Kidney (tissue), 22 donors: ENCODE measurements at places on chromosomes 6 and 20. TPM values are rescaled to one million over a fixed set of nuclear protein-coding genes. Genes with fewer than 3 reads are reported as not detected.

DNA sequence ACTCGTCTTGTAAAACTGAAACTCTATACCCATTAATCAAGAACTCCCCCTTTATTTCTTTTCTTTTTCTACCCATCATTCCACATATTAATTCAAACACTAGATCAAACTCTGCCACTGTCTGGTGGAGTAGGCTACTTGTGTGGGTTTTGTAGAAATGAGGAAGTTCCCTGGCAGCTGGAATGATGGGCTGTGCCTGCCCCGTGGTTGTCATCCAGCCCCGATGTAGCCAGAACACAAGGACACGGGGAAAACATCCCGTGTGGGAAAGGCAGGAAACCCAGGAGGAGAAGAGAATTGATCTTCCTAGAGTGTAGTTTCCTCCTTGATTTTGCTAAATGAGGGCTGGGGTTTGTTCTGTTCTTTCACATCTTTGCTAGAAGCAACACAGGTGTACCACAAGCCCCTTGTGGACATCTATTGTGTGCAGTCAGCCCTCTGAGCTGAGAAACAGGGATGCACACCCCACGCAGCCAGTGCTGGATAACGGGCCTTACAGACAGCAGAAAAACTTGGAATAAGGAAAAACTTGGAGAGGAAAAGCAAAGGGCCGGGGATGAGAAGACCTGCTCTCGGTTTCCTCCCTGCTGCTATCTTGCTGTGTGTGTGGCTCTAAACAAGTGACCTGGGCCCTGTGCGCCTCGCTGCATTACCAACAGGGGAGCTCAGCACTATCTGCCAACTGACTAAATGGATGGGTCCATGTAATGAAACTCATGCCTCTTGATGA lies 88.0 kb downstream of the SCML4 start:
- no peak for DNase-seq

The SLC26A8 gene
- 0.22 TPM for total RNA-seq

GRCh38 chr6:159012201-159012600 lies 12.2 kb upstream of the RSPH3 start:
- no peak for DNase-seq

DNA sequence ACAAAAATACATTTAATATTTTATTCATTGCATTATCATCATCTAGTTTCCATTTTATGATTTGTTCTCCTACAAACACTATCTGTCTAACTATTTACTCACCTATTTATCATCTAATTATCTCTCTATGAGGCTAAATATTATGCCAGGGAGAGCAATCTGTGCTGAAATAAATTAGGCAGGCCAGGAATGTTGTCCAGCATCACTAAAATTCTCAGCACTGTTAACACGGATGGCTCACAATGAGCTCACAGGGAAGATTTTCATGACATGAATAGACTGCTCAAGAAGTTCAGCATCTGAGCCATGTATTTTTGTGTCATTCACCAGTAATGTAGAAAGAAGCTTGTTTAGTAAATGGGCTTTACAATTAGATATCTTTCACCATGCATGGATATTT lies 1277.2 kb downstream of the GRIK2 start:
- DNase-seq = no peak

GRCh38 chr20:49171909-49172308 lies 16.2 kb downstream of the STAU1 start:
- DNase-seq = no peak

- DNase-seq = no peak
These were observed 535.4 kb downstream of the HACE1 start for GRCh38 chr6:104324301-104324700.

- no peak for DNase-seq
These were observed 29.3 kb downstream of the CHRNA4 start for GRCh38 chr20:63331741-63332400.

DNA sequence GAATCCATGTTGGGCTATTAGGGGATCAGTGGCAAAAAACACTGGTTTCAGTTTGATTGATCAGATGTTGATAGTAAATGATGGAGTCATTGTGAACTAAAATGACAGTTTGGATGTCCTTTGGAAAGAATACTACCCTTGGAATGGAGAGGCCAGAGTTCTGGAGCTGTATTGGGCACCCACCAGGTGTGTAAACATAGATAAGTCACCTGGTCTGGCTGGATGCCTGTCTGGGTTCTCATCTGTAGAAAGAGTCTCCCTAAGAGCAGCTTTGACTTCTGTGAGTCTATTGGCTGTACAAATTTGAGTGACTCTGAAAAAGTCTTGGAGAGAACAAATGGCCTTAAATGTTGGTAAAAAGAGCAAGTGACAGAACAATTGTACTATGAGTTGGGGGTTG lies 115.0 kb downstream of the SCP2D1 start:
- DNase-seq = no peak

The ACOT13 gene
- total RNA-seq = 15.3 TPM

The C6orf132 gene
- total RNA-seq = 42.7 TPM

DNA sequence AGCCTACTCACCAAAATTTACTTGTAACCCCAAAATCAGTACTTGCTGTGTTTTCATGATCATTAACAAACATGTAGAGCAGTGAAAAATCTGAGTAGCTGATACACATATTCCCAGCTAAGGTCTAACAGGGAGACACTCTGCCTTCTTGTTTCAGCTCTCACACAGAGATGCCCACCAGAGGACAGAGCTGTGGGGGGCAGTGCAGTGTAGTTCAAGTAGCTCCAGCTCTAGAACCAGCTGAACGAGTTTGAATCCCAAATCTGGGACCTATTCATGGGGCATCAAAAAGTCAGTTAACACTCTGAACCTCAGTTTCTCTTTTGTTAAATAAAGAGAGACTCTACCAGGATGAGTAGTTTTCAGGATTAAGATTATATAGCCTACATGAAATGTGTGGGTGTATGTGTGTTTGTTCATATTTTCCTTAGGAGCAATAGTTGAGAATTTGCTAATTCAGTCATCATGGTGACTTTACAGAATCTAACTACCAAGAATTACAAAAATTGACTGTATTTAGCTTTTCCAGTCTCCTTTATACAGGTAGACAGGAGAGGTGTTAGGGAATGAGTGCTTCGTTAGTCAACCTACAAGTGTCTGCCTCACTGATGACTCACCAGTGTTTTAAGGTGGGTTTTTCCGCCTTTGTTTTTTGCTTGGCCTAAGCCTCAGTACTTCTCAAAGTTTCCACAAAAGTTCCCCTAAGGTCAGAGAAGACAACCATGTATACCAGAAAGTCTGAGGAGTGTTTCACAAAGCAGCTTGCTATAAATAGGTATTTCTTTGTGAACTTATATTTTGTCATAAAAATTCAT lies 164.0 kb upstream of the RUNX2 start:
- no peak for DNase-seq

The MYLK2 gene
- not detected for total RNA-seq

GRCh38 chr6:167988154-167988495 lies 9.3 kb upstream of the KIF25 start:
- no peak for DNase-seq

DNA sequence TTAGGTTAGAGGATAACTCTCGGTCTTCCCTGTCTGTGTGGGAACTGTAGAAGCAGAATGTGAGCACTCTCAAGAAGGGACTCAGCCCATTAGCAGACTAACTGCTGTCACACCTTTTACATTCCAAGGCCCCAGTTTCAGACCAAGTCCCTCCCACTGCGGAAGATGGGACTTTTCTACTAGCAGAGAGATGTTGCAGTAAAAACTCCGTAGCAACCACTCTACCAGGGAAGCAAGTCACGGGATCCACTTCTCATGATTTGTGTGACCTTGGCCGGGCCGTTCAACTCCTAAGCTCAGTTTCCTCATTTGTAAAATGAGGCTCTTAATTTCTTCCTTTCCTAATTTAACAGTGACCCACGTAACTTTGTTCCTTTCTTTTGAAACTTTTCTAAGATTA lies 77.1 kb upstream of the SLC4A11 start:
- no peak for DNase-seq

The TINAG gene
- total RNA-seq = 22.1 TPM

DNA sequence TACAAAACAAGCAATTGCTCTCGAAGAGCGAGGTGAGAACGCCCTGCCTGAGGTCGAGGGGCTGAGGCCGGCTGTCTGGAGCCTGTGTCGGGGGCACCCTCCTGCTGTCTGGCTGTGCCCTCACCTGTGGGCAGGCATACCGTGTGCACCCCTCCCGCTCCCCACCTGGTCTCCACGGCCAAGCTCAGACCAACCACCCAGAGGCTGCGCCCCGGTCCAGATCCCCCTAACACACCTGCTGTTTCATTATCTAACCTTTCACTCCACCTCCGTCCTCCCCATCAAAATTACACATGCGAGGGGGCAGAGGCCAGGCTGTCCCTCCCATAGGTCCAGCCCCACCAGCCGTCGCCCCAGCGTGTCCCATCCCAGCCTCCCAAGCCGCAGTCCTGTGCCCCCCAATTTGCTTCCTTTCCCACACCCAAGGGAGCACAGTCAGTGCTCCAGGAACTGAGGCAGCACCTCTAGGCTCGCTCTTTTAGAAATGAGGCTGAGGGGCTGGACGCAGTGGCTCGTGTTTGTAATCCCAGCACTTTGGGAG lies 35.2 kb downstream of the NTSR1 start:
- no peak for DNase-seq

DNA sequence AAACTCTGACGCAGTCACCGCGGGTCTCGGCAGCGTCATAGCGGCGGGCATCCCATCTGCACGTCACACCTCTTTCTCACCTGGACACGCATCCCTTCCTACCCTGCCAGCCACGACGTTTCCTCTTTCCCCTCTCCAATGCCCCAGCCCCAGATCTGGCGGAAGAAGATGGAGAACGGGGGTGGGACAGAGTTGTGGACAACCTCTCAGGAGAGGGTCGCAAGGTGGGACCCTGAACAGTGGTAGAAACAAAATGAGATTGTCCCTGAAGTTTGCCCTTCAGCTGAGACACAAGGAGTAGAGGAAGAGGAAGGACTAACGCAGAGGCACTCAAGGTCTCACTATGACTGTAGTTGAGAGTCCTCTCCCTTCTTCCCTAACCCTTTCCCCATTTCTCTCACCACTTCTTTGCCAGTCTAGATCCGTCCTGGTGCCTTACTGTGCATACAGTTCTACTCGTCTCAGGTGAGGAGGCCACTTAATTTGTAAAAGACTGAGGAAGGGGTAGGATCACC lies 562 bp downstream of the TRIM39 start:
- no peak for DNase-seq

DNA sequence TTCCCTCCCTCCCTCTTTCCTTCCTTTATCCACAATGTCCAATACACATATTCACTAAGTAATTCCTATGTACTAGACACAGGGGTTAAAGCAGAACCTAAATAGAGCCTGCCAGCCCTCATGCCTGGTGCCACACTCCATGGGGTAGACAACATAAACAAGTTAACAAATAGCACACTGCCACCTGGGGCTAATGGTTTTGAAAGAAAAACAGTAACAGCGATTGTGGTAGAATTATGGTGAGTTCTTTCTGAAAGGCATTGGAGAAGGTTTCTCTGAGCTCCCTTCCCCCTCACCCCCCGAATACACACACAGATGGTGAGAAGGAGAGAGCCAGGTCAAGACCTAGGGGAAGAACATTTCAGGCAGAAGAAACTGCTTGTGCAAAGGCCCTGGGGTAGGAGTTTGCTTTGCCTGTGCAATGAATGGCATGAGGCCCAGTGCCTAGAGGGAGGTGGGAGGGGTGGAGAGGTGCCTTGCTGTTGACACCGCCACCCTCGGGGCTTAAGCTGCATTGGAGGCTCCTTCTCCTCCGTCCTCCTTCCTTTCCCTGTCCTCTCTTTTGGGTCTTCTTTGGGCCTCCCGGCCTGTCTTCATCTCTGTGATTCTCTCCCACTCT lies 502.4 kb upstream of the SULF2 start:
- DNase-seq = no peak

The MLN gene
- total RNA-seq = not detected

- no peak for DNase-seq
These were observed 397.8 kb downstream of the KIF16B start for GRCh38 chr20:16175322-16175961.

The RBBP8NL gene
- 0.13 TPM for total RNA-seq

GRCh38 chr6:68640491-68640835 lies 5.4 kb downstream of the ADGRB3 start:
- peak; percentile 14 for DNase-seq

GRCh38 chr20:49515586-49515985 lies 33.1 kb upstream of the KCNB1 start:
- DNase-seq = no peak

DNA sequence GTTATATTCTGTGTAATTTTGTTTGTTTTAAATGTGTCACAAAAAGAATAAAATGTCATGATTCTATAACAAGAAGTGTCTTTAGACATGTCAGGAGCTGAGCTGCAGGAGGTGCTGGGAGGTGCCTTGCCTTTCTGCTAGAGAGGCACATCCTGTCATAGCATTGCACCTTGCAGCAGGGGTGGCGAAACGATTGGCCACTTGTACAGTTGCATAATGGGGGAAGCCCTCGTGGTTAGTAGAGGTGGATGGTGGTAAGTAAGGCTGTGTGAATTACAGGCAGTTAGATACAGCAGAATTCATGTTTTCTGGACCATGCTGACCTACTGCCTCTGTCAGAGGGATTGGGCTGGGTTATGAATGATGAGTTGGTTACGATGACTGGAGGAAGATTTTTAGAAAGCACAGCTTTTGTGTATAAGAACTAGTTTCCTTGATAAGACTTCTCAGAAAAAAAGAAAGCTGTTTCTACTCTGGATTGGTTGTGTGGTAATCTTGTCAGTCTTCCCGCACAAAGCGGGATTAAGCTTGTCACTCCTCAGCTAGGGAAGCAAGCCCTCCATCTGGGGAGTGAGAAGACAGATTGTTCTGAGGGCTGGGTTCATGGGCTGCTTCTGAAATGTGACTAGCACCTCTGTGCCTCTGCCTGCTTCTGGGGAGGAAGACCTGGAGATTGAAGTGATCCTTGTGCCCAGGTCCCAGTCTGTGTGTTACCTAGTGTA lies 74.9 kb downstream of the FOXO3 start:
- no peak for DNase-seq

DNA sequence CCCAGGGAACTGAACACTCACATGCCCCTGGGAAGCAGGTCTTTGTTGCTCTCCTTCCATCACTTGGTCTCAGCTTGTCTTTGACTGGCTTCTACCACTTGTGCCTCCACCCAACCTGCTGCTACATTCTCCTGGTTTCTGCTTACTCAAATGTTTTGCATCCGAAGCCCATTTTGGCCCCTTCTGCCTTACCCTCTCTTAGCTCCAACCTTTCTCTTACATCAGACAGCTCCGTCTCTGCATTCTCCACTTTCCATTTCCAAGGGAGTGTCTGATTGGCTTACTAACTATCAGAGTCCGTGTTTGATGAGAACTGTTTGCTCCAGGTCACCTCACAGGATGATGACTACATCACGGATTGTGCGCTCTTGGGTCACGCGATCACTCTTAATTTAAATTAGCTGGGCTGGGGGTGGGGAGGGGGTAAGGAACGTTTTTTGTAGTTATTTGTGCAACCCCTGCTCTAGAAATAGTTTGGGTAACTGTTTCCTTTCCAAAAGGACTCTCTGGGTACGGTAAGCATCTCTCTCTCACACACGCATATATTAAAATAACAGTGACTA lies 844 bp upstream of the ABRACL start:
- DNase-seq = peak; percentile 20

GRCh38 chr6:56814308-56814707 lies 140.6 kb upstream of the BEND6 start:
- DNase-seq = no peak

The ULBP1 gene
- 0.72 TPM for total RNA-seq

The PARD6B gene
- 72.0 TPM for total RNA-seq
